Mesenteric fat pad (tissue), 1 donor: ENCODE measurements at places on chromosomes 11 and 22.

DNA sequence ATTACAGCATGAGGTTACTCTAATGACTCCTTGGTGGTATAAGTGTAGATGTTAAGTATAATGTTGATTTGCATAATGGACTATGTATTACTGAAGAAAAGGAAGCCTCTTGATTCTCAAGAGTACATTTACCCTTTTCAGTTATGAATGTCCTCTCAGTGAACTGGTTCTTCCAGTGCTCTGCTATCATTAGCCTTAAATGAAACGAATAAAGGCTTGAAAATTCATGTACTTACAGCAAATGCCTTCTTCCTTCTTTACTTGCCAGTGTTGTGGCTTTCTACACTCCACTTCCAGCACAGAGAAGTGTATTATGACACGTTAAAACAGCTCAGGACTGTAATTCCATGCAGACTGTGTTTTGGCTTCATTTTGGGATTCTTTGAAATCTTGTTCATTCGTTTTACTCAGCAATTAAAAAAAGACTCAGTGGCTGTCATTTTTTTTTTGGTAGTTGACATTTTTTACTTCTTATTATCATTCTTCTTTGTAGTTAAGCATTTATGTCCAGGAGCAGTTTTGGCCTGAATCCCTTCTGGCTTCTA lies 96.9 kb downstream of the MTMR3 start:
- no peak for DNase-seq

- no peak for DNase-seq
Measured at GRCh38 chr22:30457981-30458380, 13.8 kb downstream of the SEC14L3 start.

DNA sequence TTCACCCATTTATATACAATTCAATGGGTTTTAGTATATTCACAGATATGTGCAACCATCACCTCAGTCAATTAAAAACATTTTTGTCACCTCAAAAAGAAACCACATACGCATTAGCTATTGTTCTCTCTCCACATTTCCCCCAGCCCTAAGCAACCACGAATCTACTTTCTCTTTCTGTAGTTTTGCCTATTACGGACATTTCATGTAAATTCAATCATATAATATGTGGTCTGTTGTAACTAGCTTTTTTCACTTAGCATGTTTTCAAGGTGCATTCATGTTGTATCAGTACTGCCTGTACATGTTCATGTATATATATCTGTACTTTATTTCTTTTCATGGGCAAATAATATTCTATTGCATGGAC lies 104.7 kb upstream of the RRM1 start:
- no peak for DNase-seq

- DNase-seq, result no peak
Measured at GRCh38 chr11:8941341-8942103, 1.3 kb downstream of the ASCL3 start.

DNA sequence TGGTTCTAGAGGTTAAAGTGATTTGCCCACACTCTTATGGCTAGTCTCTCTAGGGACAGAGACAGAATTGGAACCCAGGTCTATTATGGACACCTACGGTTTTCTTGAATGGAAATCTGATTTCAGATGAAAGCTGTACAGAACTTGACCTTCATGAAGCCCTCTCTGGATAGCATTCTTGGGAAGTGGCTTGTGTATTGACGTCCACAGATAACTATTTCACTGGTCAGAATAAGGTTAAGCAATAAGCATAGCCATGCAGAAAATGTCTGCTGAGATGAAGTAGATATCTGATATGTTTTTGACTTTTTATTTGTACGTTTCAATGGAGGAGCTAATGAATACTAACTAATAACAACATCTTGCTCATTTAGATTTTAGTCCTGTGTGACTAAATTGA lies 1.1 kb downstream of the TLCD5 start:
- no peak for DNase-seq
